Endothelial cell (in vitro differentiated cells): ENCODE measurements at places on chromosomes 16 and 17. TPM values are rescaled to one million over a fixed set of nuclear protein-coding genes. Genes with fewer than 3 reads are reported as not detected.

GRCh38 chr17:13749166-13749890 is 147.6 kb upstream of the HS3ST3A1 start:
- no peaks in the 10 kb centered on the region for H3K4me1 ChIP-seq
- no peak overlapping the region for H3K4me3 ChIP-seq
- no peaks in the 10 kb centered on the region for H3K27me3 ChIP-seq
- H3K27ac ChIP-seq = no peak overlapping the region
- no peak for DNase-seq

Gene ADAM11
- 0.62 TPM for total RNA-seq

- H3K36me3 ChIP-seq = no peaks in the 10 kb centered on the region
- no peak for DNase-seq
- peaks cover 1% of the 10 kb centered on the region for H3K27me3 ChIP-seq
- H3K4me3 ChIP-seq = no peak overlapping the region
These were observed 262.3 kb downstream of the KIF2B start for GRCh38 chr17:54085020-54085419.

DNA sequence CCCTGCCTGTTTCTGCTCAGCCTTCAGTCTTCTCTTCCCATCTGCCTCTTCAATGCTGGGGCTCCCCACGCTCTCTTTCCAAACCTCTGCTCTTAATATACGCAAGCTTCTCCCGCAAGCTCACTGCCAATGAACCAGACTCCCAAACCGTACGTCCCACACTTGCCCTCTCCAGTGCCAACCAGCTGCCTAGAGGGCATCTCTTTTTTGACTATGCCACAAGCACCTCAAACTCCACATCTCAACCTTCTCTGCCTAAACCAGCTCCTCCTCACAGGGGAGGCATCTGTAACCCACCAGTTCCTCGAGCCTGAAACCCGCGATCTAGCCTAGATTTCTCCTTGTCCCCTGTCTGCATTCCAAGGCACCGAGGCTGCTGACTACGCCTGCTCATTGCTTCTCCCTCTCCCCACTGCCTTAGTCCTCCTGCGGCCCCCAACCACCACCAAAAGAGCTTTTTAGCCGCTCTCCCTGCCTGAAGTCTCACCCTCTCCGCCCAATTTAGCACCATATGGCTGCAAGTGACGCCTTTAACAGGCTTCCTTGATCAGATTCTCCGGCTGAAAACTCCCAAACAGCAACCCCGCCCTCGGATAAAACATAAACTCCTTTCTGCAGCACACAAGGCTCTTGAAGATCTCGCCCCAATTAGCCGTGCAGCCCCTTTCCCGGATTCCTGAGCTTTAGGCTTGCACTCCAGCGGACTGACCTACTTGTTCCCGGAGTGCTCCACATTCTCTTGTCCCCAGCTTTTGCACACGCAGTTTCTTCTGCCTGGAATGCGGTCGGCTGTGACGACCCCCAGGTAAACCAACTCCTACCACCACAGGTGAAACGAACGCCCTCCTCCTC is 1.5 kb downstream of the GGA2 start:
- peaks cover 6% of the 10 kb centered on the region for H3K27me3 ChIP-seq
- H3K36me3 ChIP-seq = peaks cover 16% of the 10 kb centered on the region
- H3K4me3 ChIP-seq = peak overlapping the region; percentile 90
- H3K27ac ChIP-seq = peak overlapping the region; percentile 21
- DNase-seq = peak; percentile 13
- peaks cover 21% of the 10 kb centered on the region for H3K4me1 ChIP-seq

DNA sequence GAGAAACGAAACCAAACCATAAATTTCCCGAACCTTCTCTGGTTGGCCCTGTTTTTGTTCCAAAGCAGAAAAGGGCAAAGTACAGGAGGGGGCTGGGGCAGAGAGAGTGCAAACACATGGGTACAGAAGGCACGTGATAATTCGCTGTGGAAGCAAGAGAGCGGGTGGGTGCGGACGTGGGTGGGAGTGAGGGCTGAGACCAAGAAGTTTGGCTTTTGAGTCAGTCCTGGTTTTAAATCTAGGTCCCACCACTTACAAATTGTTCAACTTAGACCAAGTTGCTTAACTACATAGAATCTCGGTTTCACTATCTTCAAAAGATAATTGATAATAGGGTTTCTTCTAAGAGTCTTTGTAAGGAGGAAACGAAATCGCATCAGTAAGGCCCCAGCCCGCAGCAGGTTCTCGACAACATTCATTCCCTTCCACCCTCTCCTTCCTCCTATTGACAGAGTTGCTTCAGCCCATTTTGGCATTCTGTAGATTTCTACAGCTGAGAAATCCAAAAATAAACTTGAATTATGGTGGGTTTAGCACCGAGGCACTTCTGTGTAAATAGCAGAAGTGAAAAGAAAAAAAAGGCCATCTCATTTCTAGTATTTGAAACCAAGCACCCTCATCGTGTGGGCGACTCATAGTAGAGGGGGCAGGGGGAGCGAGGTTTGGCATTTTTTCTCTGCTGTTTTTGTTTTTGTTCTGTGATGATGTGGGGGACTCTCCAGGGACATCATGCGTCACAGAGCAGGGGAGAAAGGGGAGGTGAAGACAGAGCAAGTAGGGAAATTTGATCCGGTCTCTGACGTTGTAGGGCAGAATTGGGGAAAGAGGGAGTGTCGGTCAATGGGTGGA is 33.6 kb upstream of the CCR7 start:
- H3K4me1 ChIP-seq = peaks cover 6% of the 10 kb centered on the region
- H3K27ac ChIP-seq = no peak overlapping the region
- no peak overlapping the region for H3K4me3 ChIP-seq
- no peaks in the 10 kb centered on the region for H3K36me3 ChIP-seq
- no peaks in the 10 kb centered on the region for H3K27me3 ChIP-seq

- peak within 1 kb of the TSS; percentile 87 for H3K4me3 ChIP-seq
- DNase-seq = peak; percentile 84
- peak within 1 kb of the TSS; percentile 13 for H3K27ac ChIP-seq
- peaks cover 17% of the 10 kb centered on the region for H3K27me3 ChIP-seq
- H3K4me1 ChIP-seq = peaks cover 13% of the 10 kb centered on the region
These were observed at the start of gene SEZ6L2 for GRCh38 chr16:29899516-29900101. Gene SEZ6L2, minus strand, starts transcription at chr16:29899550. Its CDS starts 531 bp downstream, at chr16:29899019.

DNA sequence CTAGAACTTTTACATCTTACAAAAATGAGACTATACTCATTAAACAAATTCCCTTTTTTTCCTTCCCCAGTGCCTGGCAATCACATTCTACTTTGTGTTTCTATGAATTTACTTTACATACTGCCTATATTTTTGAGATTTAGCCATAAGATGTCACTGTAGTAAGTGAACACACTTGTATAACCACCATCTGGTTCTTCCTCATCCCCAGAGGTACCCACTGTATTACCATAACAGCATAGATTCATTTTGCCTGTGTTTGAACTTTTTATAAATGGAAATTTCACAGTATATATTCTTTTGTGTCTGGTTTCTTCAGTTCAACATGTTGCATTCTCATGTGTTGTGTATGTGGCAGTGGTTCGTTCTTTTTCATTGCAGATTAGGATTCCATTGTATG is 15.8 kb downstream of the CYB5B start:
- no peaks in the 10 kb centered on the region for H3K36me3 ChIP-seq
- H3K4me1 ChIP-seq = peaks cover 11% of the 10 kb centered on the region
- H3K27me3 ChIP-seq = peaks cover 2% of the 10 kb centered on the region
- no peak overlapping the region for H3K4me3 ChIP-seq
- H3K27ac ChIP-seq = no peak overlapping the region

Gene UNC13D
- total RNA-seq = 11.5 TPM

Gene KIF18B
- total RNA-seq = 7.1 TPM

DNA sequence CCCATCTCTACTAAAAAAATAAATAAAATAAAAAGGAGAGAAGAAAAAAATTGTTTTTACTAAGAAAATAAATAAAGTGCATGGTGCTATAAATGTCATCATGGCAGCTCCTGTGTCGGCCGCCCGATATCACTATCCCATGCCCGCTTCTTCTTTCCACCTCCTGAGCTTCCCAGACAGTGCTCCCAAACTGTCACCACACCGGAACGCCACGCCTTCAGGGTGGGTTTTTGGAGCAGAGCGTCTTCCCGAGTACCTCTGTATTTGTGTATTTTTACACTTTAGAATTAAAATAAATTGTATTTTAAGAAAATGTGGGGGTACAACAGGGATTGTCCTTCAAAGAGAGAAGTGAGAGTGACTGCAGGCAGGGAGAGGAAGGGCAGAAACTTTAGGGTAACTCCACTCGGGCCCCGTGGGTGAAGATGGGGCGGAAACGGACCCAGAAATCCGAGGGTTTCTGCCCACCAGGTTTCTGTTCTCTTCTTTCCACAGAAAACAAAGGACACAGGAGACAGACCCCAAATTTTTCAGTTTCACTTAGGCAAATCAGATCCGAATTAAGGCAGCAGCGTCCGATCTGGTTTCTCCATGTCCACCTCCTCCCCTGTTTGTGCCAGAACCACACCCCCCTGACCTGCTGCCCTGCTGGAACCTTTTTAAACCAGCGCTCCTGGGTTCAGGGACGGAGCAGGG is 3.6 kb upstream of the ITGAX start:
- H3K27ac ChIP-seq = no peak overlapping the region
- peaks cover 4% of the 10 kb centered on the region for H3K36me3 ChIP-seq
- DNase-seq = no peak
- peaks cover 5% of the 10 kb centered on the region for H3K4me1 ChIP-seq
- H3K4me3 ChIP-seq = no peak overlapping the region
- H3K27me3 ChIP-seq = peaks cover 12% of the 10 kb centered on the region

GRCh38 chr16:55444754-55445485 is 34.1 kb upstream of the MMP2 start:
- peaks cover 2% of the 10 kb centered on the region for H3K27me3 ChIP-seq
- no peak overlapping the region for H3K27ac ChIP-seq
- no peak for DNase-seq

DNA sequence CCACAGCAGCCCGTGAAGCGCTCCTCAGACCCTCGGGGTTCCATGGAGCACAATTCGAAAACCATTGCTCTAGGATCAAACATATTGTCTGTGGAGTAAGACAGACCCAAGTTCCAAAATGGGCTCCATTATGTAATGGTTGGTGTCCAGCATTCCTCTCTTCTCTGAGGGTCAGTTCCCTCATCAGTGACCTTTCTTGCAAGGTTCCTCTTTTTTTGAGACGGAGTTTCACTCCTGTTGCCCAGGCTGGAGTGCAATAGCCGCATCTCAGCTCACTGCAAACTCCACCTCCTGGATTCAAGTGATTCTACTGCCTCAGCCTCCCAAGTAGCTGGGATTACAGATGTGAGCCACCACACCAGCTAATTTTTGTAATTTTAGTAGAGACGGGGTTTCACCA is 28.4 kb downstream of the PLXDC1 start:
- no peaks in the 10 kb centered on the region for H3K36me3 ChIP-seq
- peaks cover 3% of the 10 kb centered on the region for H3K27me3 ChIP-seq
- no peaks in the 10 kb centered on the region for H3K4me1 ChIP-seq

Gene BAIAP3
- 6.5 TPM for total RNA-seq
